AG08396 (cell line): ENCODE measurements at places on chromosomes 12 and 14.

DNA sequence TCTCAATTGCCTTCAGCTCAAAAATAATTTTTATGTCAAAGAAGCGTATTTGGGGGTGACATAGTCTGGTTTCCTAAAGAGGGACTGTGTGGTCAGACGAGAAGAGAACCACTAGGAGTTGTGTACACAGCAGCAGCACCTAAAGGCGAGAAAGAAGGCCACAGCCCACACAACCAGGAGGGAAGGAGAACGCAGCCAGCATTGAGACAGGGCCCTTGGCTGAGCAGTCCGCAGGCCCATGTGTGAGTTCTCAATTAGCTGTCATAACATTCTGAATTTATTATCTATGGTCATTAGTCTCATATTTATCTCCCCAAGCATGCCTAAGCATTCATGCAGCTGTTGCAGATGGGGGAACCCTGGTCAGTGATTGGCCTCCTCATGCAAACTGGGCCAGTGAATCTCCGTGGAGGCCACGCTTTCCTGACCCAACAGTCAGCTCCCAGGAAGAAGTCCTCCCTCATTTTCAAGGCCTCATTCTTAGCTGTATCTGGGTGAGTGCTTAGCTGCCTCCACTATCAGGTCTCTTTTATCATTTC, 81.2 kb upstream of the ATF7IP start:
- no peak for DNase-seq

DNA sequence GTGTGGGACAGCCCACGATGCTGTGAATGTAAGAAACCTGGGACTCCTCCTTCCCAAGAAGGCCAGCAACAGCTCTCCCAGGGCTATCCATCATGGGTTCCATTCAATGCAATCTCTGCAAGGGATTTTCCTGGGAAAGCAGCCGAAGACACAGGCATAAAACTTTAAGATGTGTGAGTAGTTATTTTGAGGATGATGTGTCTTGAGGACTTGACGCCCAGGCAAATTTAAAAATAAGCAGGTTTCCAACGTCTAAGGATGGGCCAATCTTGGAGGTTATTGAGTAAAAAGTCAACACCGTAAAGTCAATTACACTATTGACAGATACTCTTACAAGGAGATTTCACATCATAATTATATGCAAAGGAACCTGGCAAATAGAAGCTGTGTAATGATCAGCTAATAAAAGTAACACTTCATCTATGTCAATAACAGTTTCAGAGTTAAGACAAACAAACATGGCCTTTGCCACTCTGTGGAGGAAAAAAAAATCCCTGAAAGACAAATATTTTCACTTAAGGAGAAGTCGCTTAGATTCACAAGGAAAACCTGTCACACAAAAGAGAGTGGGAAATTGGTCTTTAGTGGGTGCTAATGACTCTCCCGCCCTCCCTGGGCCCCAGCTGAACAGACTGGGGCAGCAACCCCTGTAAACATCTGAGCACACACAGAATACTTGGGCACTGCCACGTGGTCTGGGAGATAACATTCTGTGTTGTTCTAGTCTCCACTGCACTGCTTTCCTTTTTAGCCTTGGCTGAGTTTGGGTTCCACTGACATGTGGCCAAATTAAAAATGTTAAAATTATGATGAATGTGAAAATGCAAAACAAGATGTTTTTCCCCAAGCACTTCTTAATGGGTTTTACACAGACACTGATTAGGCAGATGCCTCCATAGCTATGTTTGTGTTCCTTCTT, 240.9 kb downstream of the FOXN3 start:
- no peak for DNase-seq

DNA sequence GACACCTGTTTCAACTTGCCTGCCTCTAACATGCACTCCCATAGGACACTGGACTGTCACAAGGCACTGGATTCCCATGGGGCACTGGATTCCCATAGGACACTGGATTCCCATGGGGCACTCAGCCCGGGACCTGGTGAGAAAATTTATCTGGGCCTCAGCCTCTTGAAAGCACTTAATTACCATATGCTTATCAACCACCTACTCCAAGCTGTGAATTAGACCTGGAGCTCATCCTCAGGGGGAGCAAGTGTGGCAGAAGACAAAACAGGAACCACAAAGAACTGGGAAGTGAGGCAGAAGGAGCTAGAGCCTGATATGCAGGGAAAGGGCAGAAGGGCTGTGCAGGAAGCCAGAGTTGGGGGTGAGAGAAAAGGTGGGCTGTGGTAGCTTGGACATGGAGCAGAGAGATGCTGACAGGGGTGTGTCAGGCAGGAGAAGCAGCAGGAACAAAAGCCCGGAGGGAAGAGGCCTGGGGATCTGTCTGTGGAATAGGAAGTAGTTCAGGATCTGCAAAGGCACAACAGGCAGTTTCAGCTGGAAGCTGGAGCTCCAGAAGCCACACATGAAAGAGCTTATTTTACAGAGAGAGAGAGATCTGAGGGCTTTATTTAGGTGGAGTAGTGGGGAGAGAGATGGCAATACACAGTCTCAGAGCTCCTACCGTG, 3.1 kb downstream of the KRT82 start:
- no peak for DNase-seq

- DNase-seq = no peak
Measured at GRCh38 chr14:75395862-75396261, 32.0 kb upstream of the JDP2 start.

- DNase-seq = no peak
Measured at GRCh38 chr14:44657203-44657602, 150.1 kb upstream of the FSCB start.

GRCh38 chr14:93171376-93171775, 13.3 kb downstream of the MOAP1 start:
- DNase-seq = no peak

GRCh38 chr12:71465796-71466195, 26.2 kb downstream of the LGR5 start:
- DNase-seq = no peak

DNA sequence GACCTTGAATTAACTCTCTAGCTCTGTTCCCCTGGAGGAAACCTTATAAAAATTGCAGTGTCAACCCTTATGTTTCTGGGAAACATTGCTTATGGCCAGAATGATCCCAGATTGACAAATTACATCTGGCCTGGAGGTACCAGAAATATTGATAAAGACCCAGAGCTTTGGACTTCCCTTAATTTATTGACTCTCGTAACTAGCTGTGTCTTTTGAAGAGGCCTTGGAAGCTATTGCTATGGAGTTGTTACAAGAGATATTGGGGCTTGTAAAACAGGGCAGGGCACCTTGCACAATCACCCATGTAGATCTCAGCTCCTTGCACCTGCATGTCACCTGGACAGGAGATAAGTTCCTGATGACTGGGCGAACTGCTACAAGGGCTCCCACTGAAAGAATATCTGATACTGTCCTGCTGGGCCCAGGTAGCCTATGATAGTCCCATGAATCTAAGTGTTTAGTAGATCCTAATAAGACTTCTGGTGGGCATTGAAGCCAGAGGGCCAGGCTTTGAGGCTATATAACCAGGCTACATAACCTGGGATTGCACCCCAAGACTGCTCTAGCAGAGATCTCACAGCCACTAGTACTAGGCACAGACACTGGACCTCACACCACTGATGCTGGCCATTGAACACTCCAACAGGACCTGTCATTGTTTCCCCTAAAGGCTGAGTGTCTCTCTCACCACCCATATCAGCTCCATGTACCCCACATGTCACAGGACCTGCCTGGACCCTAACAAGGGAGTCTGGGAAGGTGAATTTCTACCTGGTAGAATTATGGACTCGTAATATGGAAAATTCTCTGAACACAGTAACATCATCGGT, 135.7 kb upstream of the PWP1 start:
- no peak for DNase-seq

DNA sequence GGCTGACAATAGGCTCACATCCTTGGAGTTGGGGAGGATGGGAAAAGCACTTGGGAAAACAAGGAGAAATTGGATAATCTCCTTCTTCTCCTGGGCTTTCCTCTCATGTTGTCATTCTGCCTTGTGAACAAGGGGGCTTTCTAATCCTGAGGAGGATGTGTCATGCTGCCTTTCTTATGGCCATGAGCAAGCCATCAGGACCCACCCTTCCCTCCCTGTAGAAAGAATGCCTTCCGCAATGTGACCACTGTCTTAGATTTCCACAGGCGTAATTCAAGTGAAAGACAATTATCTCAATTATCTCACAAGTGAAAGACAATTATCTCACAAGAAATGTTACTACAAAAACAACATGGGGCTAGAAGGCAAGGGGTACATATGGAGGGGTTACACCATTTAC, 3.0 kb upstream of the OR6S1 start:
- DNase-seq = no peak

GRCh38 chr14:94123296-94123695, 6.1 kb downstream of the IFI27L2 start:
- DNase-seq = no peak

DNA sequence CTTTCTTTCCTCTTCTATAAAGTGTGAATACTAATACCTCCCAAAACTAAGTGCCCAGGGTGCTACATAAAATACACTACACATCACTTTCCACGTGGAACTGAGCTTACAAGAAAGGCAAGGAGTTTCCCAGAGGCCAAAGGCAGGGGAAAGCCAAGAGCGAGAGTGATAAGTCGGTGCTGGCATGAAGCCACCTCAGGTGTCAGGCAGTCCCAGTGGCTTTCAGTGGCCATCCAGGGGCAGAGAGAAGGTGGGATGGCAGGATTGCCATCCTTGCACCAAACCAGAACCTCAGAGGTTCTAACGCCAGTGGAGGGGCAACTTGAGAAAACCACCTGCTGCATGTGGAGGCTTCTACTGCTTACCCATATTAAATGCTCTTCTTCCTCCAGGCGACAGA, 79.7 kb upstream of the DIO3 start:
- no peak for DNase-seq

DNA sequence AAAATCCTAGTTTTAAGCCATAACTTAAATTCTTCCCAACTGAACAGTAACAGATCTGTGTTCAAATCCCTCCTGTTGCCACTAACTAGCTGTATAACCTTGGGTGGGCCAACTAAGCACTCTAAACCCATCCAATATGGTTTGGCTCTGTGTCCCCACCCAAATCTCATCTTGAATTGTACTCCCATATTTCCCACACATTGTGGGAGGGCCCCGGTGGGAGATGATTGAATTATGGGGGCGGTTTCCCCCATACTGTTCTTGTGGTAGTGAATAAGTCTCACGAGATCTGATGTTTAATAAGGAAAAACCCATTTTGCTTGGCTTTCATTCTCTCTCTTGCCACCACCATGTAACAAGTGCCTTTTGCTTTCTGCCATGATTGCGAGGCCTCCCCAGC, 1.2 kb upstream of the KRT4 start:
- DNase-seq = no peak

DNA sequence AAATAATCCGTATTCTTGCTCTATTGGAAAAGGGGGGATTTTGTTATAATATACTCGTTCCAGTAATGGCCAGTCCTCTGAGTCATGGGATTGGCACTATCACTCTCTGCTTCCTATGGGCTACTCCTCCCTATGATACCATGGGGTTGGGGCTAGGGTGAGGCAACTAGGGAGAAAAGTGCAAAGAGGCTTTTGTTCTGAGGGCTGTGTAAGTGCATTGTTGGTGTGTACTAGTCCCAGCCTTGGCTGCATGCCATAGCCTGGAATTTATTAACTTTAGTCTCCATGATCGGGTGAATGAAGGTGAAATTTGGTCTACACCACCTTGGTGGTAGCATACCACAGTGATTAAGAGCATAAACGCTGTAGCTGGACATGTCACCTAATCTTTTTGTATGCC, 247.6 kb downstream of the RPAP3 start:
- no peak for DNase-seq

DNA sequence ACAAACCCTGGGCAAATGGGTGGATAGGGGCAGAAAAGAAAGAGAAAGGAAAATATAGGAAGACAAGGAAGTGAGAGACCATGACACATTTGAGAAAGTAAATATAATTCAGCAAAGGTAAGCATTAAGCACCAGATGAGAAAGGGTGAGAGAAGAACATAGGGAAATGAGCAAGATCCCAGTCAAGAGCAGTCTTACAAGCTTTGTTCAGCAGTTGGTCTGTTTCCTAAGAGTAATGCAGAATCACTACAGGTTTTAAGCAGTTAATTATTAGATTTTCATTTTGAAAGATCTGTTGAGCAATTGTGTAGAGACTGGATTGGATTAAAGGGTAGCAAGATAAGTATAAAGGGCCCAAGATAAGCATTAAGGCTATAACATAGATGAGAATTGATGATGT, 146.3 kb downstream of the PLCZ1 start:
- DNase-seq = no peak

GRCh38 chr12:116200812-116201211, 76.7 kb downstream of the MED13L start:
- DNase-seq = no peak

GRCh38 chr12:119341020-119341419, 6.5 kb downstream of the CCDC60 start:
- DNase-seq = no peak

DNA sequence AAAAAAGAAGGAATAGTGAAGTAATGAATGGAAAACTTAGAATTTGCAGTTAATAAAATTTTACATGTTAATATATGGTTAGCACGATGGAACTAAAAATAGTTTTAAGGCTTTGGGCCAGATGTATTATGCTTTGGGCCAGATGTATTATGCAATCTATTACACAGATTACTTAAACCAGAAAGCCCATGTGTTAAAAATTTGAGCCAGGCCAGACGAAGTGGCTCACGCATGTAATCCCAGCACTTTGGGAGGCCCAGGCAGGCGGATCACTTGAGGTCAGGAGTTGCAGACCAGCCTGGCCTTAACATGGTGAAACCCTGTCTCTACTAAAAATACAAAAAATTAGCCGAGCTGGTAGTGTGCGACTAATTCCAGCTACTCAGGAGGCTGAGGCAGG, 17.2 kb downstream of the IFT81 start:
- DNase-seq = peak; percentile 11

DNA sequence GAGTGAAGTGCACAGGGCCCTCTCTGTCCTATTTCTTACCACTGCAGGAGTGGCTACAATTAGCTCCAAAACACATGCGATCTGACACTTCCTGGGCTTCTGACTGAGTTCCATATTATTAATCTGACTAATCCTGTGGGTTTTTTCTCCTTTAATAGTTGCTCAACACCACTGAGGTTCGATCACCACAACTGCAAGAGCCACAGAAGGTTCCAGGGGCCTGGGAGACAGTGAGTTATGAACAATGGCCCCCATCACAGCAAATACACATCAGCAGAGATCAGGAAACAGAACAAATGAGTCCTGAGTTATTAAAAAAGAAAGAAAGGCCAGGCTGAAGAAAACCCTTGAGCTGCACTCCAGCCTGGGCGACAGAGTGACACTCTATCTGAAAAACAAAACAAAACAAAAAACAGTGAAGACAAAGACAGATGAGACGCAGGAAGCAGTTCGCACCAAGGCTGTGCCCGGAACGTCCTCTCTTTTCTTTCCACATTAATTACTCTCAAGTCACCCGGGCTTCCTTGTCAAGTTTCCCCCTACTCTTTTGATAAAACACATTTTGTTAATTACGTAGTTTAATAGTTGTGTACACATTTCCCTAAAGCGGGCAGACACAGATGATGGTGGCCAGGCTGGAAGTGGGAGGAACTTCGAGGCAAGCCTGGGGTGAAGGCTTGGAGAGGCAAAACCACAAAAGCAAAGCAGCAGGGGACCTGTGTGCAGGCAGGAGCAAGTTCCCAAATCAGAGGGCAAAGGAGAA, 42.7 kb downstream of the CDC42BPB start:
- no peak for DNase-seq
